ENCODE measurements at places on chromosomes 2 and 18. TPM values are rescaled to one million over a fixed set of nuclear protein-coding genes. Genes with fewer than 3 reads are reported as not detected.
A peak's percentile ranks its signal among the peaks of the same experiment; 100 is the strongest.

Gene DSC2
- 0.66 TPM for total RNA-seq

Gene ALPI
- total RNA-seq = not detected

Gene TWIST2
- total RNA-seq = 1.2 TPM

Gene TEX44
- not detected for total RNA-seq

Gene ANKRD39
- total RNA-seq = 101 TPM

- DNase-seq = no peak
- H3K4me3 ChIP-seq = no peak overlapping the region
- H3K4me1 ChIP-seq = no peaks in the 10 kb centered on the region
- H3K36me3 ChIP-seq = no peaks in the 10 kb centered on the region
- H3K27me3 ChIP-seq = no peaks in the 10 kb centered on the region
- H3K27ac ChIP-seq = no peak overlapping the region
Measured at GRCh38 chr2:100785626-100786296, 34.2 kb upstream of the NPAS2 start.

GRCh38 chr18:5237083-5237722 lies 40.1 kb upstream of the AKAIN1 start:
- H3K27me3 ChIP-seq = no peaks in the 10 kb centered on the region
- H3K27ac ChIP-seq = peak overlapping the region; percentile 99
- peak; percentile 48 for DNase-seq
- H3K4me1 ChIP-seq = peaks cover 38% of the 10 kb centered on the region
- H3K4me3 ChIP-seq = peak overlapping the region; percentile 93

- peaks cover 10% of the 10 kb centered on the region for H3K4me1 ChIP-seq
- H3K27me3 ChIP-seq = no peaks in the 10 kb centered on the region
- peak; percentile 52 for DNase-seq
- H3K4me3 ChIP-seq = peak overlapping the region; percentile 23
- H3K36me3 ChIP-seq = no peaks in the 10 kb centered on the region
Measured at GRCh38 chr2:67260343-67261277, 136.5 kb upstream of the ETAA1 start.

DNA sequence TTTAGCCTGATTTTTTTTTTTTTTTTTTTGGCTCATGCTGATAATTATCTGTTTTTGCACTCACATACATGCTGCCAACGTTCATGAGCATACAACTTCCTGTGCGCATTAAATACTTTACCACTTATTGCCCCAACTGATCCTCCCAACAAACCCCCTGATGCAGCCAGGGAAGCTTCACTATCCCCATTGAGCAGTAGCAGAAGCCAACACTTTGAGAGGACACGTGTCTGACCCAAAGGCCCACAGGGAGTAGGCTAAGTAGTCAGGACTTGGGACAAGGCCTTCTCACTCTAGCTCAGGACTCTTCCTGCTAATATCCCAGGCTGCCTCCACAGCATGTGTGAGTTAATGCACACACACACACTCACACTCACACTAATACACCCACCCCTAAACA lies 36.2 kb upstream of the MAT2A start:
- no peaks in the 10 kb centered on the region for H3K36me3 ChIP-seq
- peaks cover 31% of the 10 kb centered on the region for H3K4me1 ChIP-seq
- DNase-seq = no peak
- H3K27ac ChIP-seq = no peak overlapping the region
- H3K27me3 ChIP-seq = no peaks in the 10 kb centered on the region
- H3K4me3 ChIP-seq = no peak overlapping the region
